NCI-H2081 (cell line): ENCODE measurements at places on chromosomes 12 and 14.

DNA sequence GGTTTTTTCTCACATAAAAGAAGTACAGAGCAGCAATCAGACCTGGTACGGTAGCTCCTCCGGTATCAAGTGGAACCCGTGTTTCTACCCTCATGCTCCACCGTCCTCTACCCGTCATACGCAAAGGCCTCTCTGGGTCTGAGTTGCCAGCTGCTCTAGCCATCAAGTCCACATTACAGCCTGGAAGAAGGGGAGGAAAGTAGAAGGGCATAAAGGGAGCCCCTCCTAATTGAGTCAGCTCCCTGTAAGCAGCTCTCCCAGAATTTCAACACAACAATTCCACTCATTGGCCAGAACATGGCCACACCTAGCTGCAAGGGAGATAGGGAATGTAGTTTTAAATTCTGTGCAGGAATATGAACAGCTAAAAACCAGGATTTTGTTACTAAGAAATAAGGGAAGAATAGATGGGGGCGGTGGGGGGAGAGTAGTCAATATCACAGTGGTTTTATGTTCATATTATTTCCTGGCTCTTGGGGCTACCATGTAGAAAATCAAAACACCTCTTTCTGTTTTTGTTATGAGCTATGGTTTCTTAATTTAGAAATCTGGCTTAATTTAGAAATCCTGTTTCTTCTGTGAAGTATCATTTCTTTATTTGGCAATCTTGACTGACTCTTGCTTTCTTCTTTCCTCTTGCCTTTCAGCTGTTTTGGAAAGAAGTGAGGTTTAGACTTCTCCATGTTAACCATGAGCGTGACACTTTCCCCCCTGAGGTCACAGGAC, 103.9 kb downstream of the AKAP6 start:
- no peak for DNase-seq

- peak; percentile 92 for DNase-seq
Observed at GRCh38 chr14:68111097-68111852, 291.7 kb downstream of the RAD51B start.

DNA sequence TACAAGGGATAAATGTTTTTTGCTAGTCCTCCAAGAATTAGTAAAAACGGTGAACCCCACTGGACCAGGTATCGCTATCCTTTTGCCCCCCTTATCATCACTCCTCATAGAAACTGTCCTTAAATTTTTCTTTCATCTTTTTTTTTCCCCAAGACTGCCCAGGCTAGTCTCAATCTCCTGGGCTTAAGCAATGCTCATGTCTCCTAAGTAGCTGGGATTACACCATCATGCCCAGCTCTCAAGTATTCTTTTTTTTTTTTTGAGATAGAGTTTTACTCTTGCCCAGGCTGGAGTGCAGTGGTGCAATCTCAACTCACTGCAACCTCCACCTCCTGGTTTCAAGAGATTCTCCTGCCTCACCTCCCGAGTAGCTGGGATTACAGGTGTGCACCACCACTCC, 9.7 kb downstream of the IRF2BPL start:
- no peak for DNase-seq

DNA sequence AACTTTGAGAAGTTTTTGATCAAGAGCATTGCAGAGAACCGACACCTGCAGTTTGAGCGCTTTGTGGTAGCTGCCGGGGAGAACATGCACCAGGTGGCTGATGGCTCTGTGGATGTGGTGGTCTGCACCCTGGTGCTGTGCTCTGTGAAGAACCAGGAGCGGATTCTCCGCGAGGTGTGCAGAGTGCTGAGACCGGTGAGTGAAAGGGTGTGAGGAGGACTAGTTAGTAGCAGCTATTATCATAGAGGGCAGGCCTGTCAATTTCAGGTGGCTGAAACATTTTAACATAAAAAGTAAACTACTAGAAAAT, 27.0 kb upstream of the HIGD1C start:
- DNase-seq = peak; percentile 44

GRCh38 chr14:32300136-32300535, 29.0 kb upstream of the AKAP6 start:
- no peak for DNase-seq

DNA sequence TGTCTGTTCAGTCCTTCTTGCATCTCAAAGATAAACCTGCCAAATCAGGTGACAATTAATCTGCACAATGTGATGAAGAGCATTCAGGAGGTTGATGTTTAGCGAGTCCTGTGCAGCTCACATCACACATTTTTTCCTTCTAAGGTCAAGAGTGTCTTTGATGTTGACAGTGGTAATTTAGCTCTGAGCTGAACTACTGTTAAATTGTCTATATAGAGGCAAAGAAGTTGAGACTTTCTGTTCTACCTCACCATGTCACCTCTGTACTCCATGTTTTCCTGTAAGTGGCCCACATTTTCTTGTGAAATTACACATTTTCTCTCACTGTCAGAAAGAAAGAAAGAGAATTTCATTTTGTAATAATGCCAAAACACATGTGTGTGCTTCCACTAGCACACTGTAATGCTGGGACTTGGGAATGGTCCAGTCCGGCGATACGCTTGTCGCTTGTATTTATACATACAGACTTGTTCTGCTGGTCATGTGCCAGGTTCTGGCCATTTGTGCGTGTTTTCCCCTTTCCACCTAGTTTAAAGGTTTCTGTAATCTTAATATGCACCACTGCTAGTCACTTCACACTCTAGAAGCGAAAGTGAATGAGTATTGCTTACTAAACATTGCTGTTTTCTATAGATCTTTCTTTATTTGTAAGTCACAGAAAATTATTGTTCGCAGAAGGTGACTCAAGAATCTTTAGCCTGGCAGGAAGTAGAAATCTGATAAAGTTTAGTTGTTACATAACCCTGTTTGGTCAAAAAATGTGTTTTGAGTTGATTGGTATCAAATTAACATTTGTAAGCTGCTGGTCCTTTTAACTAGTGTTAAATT, 328.9 kb downstream of the TMTC2 start:
- no peak for DNase-seq

DNA sequence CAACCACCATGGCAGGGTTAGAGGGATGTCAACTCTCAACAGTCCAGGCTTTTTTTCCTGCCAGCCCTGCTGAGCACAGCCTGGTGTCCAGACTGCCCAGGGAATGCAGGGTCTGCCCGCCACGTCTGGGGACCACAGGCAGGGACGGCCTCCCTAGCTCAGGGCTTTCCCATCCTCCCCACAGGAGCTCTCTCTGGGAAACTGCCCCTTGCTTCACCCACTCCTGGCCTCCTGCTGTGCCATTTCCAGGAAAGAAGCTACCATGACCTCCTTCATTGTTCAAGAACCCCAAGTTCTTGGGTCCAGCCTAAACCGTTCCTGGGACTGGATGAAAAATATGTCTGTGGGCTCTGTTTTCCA, 4.8 kb downstream of the SCNN1A start:
- no peak for DNase-seq

DNA sequence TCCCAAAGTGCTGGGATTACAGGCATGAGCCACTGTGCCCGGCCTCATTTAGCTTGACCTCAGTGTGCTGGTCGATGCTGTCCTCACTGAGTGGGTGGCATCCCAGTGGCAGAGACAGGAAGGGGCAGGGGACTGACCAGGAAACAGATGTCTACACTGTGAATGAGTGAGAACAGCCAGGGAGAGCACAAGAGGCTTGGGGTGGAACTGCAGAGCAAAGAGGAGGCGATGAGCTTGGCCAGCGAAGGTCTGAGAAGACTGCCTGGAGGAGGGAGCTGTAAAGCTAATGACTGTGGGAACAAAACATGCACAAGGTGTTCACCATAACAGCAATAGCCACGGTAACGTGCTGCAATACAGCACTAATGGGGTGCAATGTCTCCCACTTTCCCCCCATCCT, 57.2 kb upstream of the BEGAIN start:
- DNase-seq = no peak

GRCh38 chr14:55514819-55515490, 65.1 kb upstream of the KTN1 start:
- DNase-seq = no peak

DNA sequence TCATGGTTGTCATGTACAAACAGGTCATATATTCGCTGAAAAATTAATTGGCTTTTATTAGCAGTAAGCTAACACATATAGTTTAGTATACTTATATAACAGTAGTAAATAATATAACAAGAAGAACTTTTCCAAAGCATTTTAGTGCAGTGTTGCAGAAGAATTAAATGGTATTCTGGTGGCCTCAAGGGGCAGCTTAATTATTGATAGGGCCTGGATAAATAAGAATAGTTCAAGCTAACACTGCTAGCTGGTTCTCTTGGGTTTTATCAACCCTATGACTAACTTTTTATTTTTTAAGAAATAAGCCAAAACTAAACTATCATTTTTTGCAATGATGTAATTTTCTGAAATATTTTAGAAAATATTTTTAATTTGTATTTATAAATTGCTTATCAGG, 152.1 kb downstream of the SRGAP1 start:
- no peak for DNase-seq

DNA sequence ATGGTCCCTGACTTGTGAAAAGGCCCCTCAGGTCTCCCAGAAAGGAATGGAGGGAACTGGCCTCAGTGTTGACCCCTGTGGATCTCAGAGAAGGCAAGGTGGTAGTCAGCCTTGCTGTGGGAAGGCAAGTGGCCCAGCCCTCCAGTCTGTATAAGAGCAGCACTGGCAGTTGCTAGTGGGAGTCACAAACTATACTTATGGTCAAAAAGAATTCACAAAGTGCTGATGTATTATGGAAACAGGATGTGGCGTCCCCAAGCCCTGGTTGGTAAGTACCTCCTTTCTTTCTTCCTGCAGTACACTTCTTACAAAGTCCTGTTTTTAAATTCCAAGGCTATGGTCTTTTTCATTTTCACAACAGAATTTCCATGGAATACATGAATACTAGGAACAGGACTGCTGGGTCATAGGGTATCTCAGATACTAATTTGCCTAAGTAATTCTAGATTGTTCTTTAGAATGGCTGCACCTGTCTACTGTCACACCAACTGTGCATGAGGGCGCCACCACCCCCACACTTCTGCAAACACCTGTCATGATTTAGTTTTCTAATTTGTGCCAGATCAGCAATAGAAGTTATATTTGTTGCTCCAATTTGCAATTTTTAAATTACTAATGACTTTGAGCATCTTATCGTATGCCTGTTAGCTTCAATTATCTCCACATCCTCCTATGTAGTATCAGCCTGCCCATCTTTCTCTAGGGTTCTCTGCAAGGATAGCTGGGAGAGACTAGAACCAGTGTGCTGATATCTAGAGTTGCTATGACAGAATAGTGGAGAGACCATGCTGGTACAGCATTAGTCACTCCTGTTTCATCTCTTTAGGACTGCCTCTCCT, 40.7 kb upstream of the TMEM263 start:
- no peak for DNase-seq

DNA sequence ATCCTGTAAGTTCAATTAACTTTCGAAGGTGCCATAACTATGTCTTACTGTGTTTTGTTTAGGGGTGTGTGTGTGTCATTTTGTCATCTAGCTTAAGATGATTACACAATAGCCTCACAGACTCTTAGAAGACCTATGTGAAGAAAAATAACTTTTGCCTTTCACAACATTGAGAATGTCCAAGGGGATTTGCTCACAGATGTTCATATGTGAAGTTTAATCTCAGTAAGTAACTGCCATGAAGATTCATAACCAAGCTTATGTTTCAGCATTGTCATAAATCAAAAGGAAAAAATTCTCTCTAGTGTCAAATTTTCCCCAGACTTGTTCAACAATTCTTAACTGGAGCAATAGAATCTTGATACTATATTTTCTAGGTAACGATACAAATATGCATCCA, 226.1 kb upstream of the PRKD1 start:
- DNase-seq = no peak

- DNase-seq = no peak
Observed at GRCh38 chr14:100320157-100320856, 2.8 kb upstream of the SLC25A47 start.

GRCh38 chr12:101850199-101850598, 19.4 kb upstream of the GNPTAB start:
- DNase-seq = no peak

GRCh38 chr14:67729072-67729885, 27.6 kb downstream of the RDH12 start:
- no peak for DNase-seq

- peak; percentile 25 for DNase-seq
Observed at GRCh38 chr14:95265106-95266094, 54.3 kb downstream of the CLMN start.

DNA sequence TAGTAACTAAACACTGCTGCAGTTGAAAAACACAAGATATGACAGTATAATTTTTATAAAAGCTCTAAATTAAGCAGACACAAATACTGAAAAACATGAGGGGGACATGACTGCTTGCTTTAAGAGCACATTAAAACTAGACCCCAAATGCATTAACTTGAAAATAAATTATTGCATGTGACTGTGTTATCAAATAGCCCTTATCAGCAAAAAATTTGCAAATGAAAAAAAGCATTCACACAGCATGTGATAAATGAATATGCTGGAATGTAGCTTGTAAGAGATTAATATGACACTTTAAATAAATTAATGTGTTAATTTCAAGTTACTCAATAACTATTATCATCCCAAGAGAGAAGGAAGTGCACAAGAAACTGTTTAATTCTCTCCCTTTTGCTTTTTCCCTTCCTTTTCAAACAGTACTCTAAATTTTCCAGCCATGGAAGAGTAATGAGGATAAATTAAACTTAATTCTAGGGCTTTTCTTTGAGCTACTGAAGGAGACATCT, 1422.1 kb upstream of the FLRT2 start:
- no peak for DNase-seq

- DNase-seq = no peak
Observed at GRCh38 chr14:52366796-52367315, 52.7 kb downstream of the PTGER2 start.

- DNase-seq = no peak
Observed at GRCh38 chr14:57578801-57579200, 85.1 kb upstream of the CCDC198 start.

- DNase-seq = peak; percentile 99
Observed at GRCh38 chr14:29216268-29217232, 450.0 kb downstream of the FOXG1 start.

DNA sequence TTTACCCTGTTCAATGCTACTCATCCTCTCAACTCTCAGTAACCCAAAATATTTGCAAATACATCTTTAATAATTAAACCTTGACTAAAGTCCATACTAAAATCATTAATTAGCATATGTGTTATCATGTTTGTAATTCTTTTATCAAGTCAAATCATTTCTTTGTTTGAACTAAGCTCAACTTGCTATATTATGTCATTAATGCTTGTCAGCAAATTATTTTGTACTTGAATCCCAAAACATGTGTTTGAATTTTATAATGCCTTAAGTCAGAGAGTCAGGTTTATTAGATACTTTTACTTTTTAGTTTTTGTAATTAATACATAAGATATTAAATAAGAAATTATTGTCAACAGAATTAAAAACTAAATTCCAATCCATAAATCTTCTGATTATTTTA, 16.5 kb downstream of the ABCD2 start:
- DNase-seq = no peak

DNA sequence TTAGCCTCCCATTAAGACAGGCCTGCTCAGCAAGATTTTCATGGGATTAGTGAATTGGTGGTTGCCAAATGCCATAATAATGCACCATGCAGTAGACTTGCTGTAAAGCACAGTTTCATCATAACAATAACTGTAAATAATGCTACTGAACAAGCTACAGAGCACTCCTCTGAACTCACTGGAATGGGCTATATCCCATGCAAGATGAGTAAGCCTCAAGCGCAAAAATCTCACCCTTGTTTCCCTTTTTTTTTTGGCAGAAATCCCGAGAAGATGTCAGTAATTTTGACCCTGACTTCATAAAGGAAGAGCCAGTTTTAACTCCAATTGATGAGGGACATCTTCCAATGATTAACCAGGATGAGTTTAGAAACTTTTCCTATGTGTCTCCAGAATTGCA, 145.9 kb upstream of the HIF1A start:
- no peak for DNase-seq
